Activated T-helper 2 cell treated with anti-CD3 and anti-CD28 coated beads, Interferon-gamma antibody, Interleukin-2, Interleukin-4, amounts not matched to agents 10 μg/mL and 5 μg/mL and 100 μg/mL, durations not matched to agents 14 hours and 24 hours and 36 hours (primary cell): ENCODE measurements at places on chromosomes 6 and 20.

DNA sequence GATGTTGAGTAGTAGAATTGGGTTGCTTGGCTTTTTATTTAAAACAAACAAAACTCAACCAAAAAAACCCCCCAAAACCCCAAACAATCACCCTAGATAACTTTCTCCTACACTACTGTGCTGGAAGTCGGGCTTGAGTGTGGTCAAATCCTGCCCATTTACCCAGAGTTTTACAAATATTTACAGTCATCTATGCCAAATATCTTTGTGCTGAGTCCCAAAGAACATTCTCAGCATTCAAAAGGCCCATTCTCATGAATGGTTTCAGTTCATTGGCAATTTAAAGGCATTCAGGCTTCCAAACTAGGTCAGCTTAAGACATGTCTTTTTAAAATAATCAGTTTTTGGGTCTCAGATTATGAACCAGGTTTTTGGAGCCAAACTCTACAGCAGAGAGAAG lies 1.8 kb downstream of the RNF144B start:
- peaks cover 12% of the 10 kb centered on the region for H3K27me3 ChIP-seq
- no peak for DNase-seq
- no peaks in the 10 kb centered on the region for H3K36me3 ChIP-seq

DNA sequence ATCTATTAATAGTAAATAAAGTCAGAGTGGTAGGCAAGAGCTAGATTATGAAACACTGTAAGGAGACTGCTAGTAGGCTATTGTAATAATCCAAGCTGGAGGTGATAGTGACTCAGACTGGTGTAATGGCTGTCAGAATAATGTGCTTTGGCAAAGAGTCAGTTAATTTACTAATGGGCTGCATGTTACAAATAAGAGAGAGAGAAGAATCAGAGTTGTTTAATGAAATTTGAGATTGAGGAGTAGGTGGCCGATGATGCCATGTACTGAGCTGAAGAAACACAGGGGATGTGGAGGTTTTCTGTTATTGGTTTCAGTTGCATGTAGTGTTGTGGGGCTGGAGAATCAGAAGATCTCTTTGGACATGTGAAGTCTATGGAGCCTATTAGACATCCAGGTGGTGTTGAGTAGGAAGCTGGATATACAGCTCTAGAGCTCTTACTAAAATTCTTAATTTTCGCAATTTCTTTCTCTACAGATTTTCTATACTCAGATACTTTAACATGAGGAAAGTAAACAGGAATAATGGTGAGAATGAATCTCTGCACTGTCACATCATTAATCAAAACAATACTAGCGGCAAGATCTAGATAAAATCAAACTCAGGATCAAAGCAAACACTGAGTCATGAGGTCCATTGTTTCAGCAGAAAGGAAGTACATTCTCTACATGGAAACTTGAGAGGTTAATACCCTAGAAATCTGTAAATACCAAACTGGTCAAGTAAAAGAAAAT lies 167.7 kb downstream of the SIM1 start:
- H3K36me3 ChIP-seq, result no peaks in the 10 kb centered on the region
- no peak overlapping the region for H3K4me3 ChIP-seq
- no peak for DNase-seq

- no peak overlapping the region for H3K4me3 ChIP-seq
- H3K27ac ChIP-seq, result no peak overlapping the region
- H3K27me3 ChIP-seq, result peaks cover 28% of the 10 kb centered on the region
- H3K4me1 ChIP-seq, result no peaks in the 10 kb centered on the region
- no peaks in the 10 kb centered on the region for H3K36me3 ChIP-seq
These were observed 209.3 kb downstream of the ALDH8A1 start for GRCh38 chr6:134740473-134741199.

GRCh38 chr20:61830241-61830930 lies 235.3 kb downstream of the TAF4 start:
- H3K4me3 ChIP-seq, result no peak overlapping the region
- no peaks in the 10 kb centered on the region for H3K27me3 ChIP-seq
- no peaks in the 10 kb centered on the region for H3K4me1 ChIP-seq
- no peaks in the 10 kb centered on the region for H3K36me3 ChIP-seq
- no peak for DNase-seq
- H3K27ac ChIP-seq, result no peak overlapping the region

GRCh38 chr6:89553431-89553830 lies 85.1 kb downstream of the LYRM2 start:
- H3K27me3 ChIP-seq, result peaks cover 12% of the 10 kb centered on the region
- H3K36me3 ChIP-seq, result no peaks in the 10 kb centered on the region
- no peak overlapping the region for H3K4me3 ChIP-seq
- no peak for DNase-seq
- H3K27ac ChIP-seq, result no peak overlapping the region
